ENCODE measurements at places on chromosomes 2 and 18. TPM values are rescaled to one million over a fixed set of nuclear protein-coding genes. Genes with fewer than 3 reads are reported as not detected.

Gene SF3B1
- total RNA-seq: 287 TPM

Gene COQ10B
- 23.7 TPM for total RNA-seq

Gene HMSD
- 11.4 TPM for total RNA-seq

Gene ALPI
- not detected for total RNA-seq

Gene ABCG8
- not detected for total RNA-seq

Gene CD302
- total RNA-seq: 0.75 TPM

Gene SCN2A
- total RNA-seq: not detected

DNA sequence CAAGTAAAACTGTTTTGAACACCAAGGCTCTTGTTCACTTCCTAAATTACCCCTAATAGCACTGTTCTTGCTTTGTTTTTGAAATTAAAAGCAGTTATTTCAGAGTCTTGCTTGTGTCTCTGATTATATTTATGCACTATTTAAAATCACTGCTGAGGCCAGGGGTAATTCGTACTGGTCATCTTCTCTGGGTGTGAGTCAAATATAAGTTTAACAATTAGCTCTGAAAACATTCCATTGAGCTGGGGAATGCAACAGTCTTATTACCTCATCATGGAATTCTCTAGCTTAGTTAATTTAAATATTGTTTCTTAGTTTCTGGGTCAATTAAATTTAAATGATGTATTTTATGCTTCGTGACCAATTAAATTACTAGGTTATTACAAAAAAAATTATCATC lies 135.0 kb downstream of the MEIS1 start:
- DNase-seq: no peak
- H3K4me3 ChIP-seq: no peak overlapping the region
- no peaks in the 10 kb centered on the region for H3K36me3 ChIP-seq
- H3K27ac ChIP-seq: no peak overlapping the region

- no peak for DNase-seq
- no peaks in the 10 kb centered on the region for H3K4me1 ChIP-seq
- no peak overlapping the region for H3K27ac ChIP-seq
- H3K36me3 ChIP-seq: no peaks in the 10 kb centered on the region
- no peaks in the 10 kb centered on the region for H3K27me3 ChIP-seq
Observed at GRCh38 chr2:223649554-223650533, 47.7 kb upstream of the SCG2 start.

GRCh38 chr2:181761175-181761574 lies 80.9 kb upstream of the NEUROD1 start:
- H3K4me1 ChIP-seq: no peaks in the 10 kb centered on the region
- no peak overlapping the region for H3K27ac ChIP-seq
- H3K36me3 ChIP-seq: no peaks in the 10 kb centered on the region

DNA sequence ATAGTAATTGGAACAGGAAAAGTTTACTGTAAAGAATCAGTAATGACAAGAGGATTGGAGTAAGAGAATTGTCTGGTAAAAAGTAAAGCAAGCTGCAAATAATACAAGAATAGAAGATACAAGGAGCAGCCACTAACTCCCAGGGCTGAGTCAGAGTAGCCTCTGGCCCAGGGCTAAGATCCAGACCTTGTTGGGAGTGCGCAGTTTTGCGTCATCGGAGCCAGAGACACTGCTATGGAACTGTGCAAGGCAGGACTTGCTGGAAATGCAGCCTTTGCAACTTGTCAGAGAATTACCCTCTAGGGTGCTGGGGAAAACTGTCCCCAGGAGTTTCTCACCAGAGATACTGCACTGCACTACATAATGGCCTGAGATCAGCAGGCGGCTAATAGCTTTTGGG lies 135.2 kb downstream of the NYAP2 start:
- no peak for DNase-seq
- no peaks in the 10 kb centered on the region for H3K4me1 ChIP-seq
- H3K36me3 ChIP-seq: no peaks in the 10 kb centered on the region
- H3K4me3 ChIP-seq: no peak overlapping the region

DNA sequence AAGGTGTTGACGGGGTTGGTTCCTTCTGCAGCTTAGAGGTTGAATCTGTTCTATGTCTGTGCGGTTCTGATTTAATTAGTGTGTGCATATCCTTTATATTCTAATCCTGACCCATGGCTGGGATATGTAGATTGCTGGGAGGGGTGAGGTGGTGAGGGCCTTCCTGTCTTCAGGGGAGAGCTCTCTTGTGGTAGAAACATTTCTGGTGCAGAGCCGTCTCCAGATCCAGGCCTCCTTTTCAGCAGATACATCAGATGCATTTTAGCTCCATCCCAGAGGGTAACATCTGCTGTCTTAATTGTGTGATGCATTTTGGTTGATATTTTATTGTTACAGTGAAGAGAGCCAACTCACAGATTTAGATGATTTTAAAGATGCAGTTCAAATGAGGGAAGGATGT lies 227.8 kb downstream of the AGAP1 start:
- DNase-seq: no peak
- no peaks in the 10 kb centered on the region for H3K4me1 ChIP-seq
- H3K27ac ChIP-seq: no peak overlapping the region
- H3K4me3 ChIP-seq: no peak overlapping the region
- H3K36me3 ChIP-seq: no peaks in the 10 kb centered on the region

DNA sequence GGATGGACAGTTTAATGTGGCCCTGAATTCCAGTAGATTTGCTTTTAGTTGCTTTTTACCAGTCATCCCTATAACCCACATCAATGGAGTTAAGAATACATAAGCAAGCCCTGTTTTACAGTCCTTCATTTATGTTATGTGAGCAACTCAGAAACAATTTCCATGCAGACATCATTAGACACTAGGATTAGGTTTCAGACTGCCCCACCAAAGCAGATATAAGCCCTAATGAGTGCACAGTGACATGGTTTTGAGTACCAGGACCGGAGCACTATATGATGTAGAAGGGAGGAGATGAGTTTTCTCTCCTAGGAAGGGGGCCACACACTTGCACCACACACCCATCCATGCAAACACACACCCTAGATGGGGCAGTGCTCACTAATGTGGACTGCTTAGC lies 15.5 kb downstream of the KCNS3 start:
- no peaks in the 10 kb centered on the region for H3K36me3 ChIP-seq
- no peak overlapping the region for H3K27ac ChIP-seq
- DNase-seq: no peak
- no peak overlapping the region for H3K4me3 ChIP-seq
- H3K4me1 ChIP-seq: no peaks in the 10 kb centered on the region

- no peak for DNase-seq
- H3K4me1 ChIP-seq: no peaks in the 10 kb centered on the region
- no peak overlapping the region for H3K4me3 ChIP-seq
- no peaks in the 10 kb centered on the region for H3K27me3 ChIP-seq
Observed at GRCh38 chr18:80154293-80154692, 45.2 kb downstream of the ADNP2 start.

GRCh38 chr2:195842932-195843331 lies 185.9 kb downstream of the SLC39A10 start:
- H3K4me3 ChIP-seq: no peak overlapping the region
- no peak for DNase-seq

DNA sequence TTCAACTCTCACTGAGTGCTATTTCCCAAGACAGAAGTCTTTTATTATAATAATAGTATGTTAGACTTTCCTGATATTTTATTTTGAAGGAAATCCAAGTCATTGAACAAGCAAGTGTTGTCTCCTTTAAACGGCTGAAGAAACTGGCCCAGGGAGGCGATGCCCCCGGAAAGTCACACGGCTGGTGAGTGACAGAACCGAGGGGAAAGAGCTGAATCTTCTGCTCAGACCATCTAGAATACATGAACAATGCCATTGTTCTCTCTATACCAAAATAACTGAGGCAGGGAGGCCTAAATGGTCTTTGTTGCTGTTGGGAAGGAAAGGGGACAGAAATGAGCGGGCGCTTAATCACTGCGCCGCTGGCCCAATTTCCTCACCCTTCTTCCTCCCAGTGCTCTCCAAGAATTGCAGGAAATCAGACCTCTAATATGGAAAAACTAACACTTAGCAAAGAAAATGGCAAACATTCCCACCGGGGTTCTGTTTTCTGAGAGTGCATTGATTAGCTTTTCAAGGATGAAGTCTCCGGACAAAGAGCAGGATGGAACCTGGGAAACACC lies 101.5 kb downstream of the KLF7 start:
- H3K27me3 ChIP-seq: no peaks in the 10 kb centered on the region
- no peak overlapping the region for H3K27ac ChIP-seq
- H3K4me1 ChIP-seq: no peaks in the 10 kb centered on the region
- no peaks in the 10 kb centered on the region for H3K36me3 ChIP-seq
- no peak overlapping the region for H3K4me3 ChIP-seq

GRCh38 chr2:19677825-19678518 lies 223.8 kb downstream of the TTC32 start:
- no peaks in the 10 kb centered on the region for H3K4me1 ChIP-seq
- no peak overlapping the region for H3K4me3 ChIP-seq
- no peaks in the 10 kb centered on the region for H3K36me3 ChIP-seq
- no peaks in the 10 kb centered on the region for H3K27me3 ChIP-seq
- H3K27ac ChIP-seq: no peak overlapping the region

DNA sequence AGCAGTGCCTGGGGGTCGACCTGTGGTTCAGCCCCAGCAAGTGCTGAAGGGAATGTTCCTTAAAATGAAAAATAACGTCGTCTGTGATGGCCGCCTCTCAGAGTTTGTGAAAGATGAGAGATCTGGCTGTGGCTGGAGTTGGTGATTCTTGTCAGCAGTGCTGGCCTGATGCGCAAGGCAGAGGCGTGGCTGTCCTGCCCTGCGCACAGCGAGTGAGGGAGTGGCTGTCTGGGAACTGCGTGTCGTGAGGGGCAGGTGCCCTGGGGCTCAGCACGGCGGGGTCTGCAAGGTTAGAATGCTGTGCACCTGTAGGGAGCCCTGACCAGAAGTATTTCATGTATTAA lies 8.8 kb downstream of the NFATC1 start:
- H3K27ac ChIP-seq: no peak overlapping the region
- no peak for DNase-seq
- peaks cover 61% of the 10 kb centered on the region for H3K4me1 ChIP-seq
- H3K4me3 ChIP-seq: peak overlapping the region; percentile 59
- H3K27me3 ChIP-seq: no peaks in the 10 kb centered on the region
- no peaks in the 10 kb centered on the region for H3K36me3 ChIP-seq

- no peak overlapping the region for H3K4me3 ChIP-seq
- H3K4me1 ChIP-seq: no peaks in the 10 kb centered on the region
- no peak overlapping the region for H3K27ac ChIP-seq
- H3K36me3 ChIP-seq: no peaks in the 10 kb centered on the region
- H3K27me3 ChIP-seq: no peaks in the 10 kb centered on the region
Observed at GRCh38 chr2:156465573-156465972, 29.4 kb downstream of the GPD2 start.

GRCh38 chr2:173568054-173568453 lies 213.4 kb downstream of the CDCA7 start:
- no peaks in the 10 kb centered on the region for H3K27me3 ChIP-seq
- H3K36me3 ChIP-seq: no peaks in the 10 kb centered on the region
- no peak for DNase-seq
- H3K27ac ChIP-seq: no peak overlapping the region
- no peak overlapping the region for H3K4me3 ChIP-seq
- H3K4me1 ChIP-seq: no peaks in the 10 kb centered on the region

DNA sequence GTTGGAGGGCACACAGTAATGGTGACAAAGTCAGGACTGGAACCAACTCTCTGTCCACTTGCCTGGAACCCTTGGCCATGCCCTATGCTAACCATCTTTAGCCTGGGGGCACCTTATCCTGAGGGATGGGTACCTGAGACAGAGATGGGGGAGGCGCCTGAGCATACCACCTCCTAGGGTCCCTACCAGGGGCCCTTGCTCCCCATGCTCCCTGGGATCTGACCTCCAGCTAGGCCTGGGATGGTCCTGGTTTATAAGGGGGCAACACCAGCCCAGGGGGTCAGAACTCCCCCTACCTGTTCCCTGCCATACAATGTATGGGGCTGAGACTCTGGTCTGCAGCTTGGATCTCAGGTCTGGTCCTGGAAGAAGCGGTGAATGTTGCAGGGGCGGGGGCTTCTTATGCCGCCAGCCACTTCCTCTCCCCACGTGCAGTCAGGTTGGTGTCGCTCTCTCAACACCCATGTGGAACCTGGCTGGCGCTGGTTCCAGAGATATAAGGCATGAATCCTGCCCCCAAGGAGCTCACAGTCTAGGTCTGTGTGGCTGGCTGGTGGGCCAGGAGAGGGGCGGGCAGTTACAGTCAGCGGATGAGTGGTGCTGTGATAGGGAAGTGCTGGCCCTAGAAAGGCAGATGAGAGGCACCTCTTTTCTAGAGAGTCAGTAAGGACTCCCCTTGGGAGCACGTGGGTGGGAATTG lies 3.8 kb upstream of the TOGARAM2 start:
- H3K27me3 ChIP-seq: no peaks in the 10 kb centered on the region
- DNase-seq: no peak
- H3K27ac ChIP-seq: no peak overlapping the region

- no peaks in the 10 kb centered on the region for H3K36me3 ChIP-seq
- no peak overlapping the region for H3K27ac ChIP-seq
- DNase-seq: no peak
- peak overlapping the region; percentile 42 for H3K4me3 ChIP-seq
- H3K27me3 ChIP-seq: no peaks in the 10 kb centered on the region
- peaks cover 24% of the 10 kb centered on the region for H3K4me1 ChIP-seq
Observed at GRCh38 chr2:101569886-101570520, 95.1 kb upstream of the RFX8 start.

GRCh38 chr2:8142461-8142860 lies 539.4 kb upstream of the ID2 start:
- H3K27me3 ChIP-seq: no peaks in the 10 kb centered on the region
- H3K36me3 ChIP-seq: no peaks in the 10 kb centered on the region
- no peak for DNase-seq

GRCh38 chr2:67463810-67464209 lies 66.7 kb downstream of the ETAA1 start:
- H3K4me3 ChIP-seq: no peak overlapping the region
- H3K27ac ChIP-seq: no peak overlapping the region
- no peaks in the 10 kb centered on the region for H3K4me1 ChIP-seq
- DNase-seq: no peak
- no peaks in the 10 kb centered on the region for H3K27me3 ChIP-seq

GRCh38 chr2:15152382-15152781 lies 408.8 kb downstream of the NBAS start:
- no peak for DNase-seq
- no peaks in the 10 kb centered on the region for H3K36me3 ChIP-seq
- H3K27me3 ChIP-seq: no peaks in the 10 kb centered on the region
- H3K4me1 ChIP-seq: no peaks in the 10 kb centered on the region
